Naive thymus-derived CD8-positive, alpha-beta T cell (primary cell): ENCODE measurements at places on chromosomes 11 and 22.

- DNase-seq, result peak; percentile 32
Measured at GRCh38 chr22:39496131-39496838, 5.8 kb upstream of the MIEF1 start.

- no peak for DNase-seq
Measured at GRCh38 chr11:79265756-79266322, 175.0 kb downstream of the TENM4 start.

DNA sequence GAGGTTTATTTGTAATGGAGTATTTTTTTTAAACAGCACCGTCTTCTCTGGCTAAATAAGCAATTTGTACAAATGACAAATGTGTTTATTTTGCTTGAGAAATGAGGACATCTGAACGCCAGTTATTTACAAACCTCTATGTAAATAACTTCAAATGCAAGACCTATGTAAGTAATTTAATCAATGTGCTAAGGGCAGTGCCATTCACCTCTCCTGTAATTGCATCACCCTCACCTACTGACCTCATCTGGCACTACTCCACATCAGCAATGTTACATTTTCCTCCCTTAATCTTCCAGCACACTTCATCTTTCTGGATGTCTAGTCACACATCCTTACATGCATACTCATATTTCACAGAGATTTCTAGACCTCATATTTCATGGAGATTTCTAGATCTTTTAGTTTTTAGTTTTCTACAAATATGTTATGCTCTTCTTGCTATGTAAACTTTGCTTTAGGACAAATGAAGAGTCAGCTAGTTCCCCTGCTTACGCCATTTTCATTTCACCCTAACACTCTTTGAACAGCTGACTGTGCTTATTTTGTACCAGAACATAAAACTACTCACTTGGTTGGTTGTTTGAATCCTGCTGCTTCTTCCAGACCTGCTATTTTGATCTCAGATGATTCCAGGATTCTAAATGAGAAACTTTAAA, 238.6 kb downstream of the GRM5 start:
- DNase-seq, result no peak

DNA sequence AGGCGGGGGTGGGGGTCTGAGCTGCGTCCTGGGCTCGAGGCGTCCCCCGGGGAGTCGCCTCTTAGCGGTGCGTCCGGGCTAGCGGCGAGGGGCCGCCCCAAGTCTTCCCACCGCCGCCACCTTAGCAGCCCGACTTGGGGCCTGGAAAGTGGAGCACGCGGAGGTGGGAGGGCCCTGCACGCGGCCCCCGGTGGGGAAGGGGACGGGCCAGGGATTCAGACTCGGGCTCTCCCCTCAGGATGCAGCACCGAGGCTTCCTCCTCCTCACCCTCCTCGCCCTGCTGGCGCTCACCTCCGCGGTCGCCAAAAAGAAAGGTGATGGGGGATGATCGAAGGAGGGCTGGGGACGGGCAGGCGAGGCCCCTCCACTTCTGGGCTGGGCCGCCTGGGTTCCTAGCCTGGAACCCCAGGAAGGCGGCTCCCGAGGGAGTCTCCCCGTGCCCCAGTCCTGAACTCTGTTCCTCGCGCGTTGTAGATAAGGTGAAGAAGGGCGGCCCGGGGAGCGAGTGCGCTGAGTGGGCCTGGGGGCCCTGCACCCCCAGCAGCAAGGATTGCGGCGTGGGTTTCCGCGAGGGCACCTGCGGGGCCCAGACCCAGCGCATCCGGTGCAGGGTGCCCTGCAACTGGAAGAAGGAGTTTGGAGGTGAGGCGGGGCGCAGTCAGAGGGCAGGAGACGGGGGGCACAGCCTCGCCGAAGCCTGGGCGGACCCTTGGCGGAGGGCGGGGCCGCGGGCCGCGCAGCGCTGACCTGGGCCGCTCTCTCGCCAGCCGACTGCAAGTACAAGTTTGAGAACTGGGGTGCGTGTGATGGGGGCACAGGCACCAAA, 563 bp downstream of the MDK start:
- no peak for DNase-seq

DNA sequence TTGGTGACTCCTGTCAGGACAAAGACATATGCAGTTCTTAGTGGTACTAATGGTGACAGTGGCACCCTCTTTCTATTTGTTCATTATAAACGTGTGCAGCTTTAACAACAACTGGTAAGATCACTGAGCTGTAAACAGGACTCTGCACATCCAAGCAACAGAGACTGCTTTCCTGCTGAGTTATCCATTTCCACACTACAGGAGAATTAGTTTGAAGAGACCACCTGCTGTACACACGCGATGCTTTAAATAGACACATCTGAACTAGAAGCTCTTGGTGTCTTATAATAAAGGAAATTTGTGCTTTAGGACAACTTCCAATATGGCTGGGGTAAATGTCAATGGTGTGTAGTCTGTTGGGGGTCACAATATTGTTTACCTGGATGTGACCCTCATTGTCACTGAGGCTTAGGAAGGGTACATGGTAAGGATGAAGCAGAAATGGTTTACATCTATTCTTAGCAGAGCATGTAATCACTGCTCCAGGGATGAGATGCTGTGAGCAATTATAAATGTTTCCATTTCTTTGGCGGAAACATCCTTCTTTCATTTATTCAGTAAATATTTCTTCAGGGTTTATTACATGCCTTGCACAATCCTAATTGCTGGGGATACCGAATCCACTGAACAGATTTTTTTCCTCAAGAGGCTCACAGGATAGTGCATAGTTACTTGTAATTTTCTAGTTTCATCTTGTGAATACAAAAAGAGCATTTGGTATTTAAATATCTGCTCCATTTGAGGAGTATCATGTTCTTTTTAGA, 354.0 kb upstream of the CCDC90B start:
- no peak for DNase-seq

DNA sequence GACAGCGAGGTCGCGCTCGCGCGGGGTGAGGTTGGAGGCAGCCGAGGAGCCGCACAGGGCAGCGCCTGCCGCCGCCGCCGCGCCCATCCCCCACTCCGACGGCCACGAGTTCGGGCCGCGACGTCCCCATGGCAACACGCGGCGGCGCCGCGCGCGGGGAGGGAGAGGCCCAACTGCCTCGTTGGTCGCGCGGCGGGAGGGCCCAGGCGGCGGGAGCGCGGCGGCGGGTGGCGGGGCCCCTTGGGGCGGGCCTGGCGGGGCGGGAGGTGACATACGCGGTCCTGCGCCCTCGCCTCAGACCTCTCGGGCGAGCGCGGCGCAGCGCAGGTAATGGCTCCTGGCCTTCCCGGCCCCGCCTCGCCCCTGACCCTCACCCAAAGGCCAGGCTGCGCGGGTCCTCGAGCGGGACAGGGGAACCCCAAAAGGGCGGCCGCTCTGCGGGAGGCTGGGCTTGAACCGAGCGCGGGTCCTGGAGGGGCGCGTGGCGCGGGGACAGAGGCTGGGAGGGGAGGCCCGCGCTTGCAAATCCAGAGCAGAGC, at the start of gene DEUP1:
DEUP1 (plus strand) TSS at position 297 of the 539 bp plus-strand sequence. CDS start 1,518 bp downstream, outside the sequence.
- no peak for DNase-seq

DNA sequence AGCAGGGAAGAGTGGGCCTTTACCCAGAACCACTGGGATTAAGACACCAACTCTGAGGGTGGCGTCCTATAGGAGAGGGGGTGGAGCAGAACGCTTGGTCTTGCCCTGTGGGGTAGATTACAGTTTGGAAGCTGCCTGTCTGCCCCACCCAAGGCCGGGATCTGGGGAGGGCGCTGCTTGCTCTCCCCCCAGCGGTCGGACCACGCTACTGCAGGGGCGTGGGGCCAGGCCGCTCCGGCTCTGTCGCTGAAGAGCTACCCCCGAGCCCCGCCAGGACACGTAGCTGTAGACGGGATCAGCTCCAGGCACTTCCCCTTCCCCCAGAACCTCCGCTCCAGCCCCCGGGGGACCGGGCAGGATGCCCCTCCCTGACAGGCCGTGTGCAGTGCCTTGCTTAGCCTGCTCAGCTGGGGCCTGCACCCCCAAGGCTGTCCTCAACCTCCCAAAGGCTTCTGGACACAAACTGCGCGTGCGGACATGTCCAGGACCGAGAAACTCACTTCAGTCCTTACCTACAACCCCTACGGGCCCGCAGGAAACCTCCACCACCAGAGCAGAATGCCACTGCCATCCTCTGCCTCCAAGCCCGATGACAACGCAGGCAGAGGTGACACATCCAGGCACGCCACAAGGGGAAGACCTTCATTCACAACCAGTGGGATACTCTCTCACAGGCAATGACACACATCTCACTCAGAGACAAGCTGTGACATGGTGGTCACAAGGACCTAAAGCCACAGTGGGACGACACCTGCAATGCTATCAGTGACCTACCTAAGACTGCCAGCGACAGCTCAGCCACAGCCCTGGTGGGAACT, 3.6 kb downstream of the AHNAK start:
- DNase-seq, result peak; percentile 70

- no peak for DNase-seq
Measured at GRCh38 chr11:36059660-36060059, 115.8 kb downstream of the LDLRAD3 start.
